Right renal pelvis (tissue), 4 donors: ENCODE measurements at places on chromosomes 6 and 20.

GRCh38 chr6:55528624-55529023, 50.4 kb downstream of the HMGCLL1 start:
- DNase-seq, result no peak

DNA sequence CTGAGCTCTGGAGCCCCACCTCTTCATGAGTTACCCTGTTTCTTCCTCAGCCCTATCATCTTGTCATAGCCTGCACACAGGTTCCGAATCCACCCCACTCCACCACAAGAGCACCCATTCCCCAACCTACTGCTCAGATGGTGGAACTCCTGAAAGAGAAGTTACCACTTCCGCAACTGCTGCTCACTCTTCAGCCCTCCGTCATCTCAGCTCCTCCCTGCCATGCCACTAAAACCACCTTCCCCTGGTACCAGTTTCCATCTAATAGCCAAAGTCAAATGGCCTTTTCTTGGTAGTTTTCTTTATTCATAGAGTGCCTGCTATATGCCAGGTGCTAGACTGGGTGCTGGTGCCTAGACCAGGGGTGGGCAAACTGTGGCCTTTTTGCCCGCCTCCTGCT, 3.9 kb downstream of the RAB22A start:
- DNase-seq, result no peak

- no peak for DNase-seq
Observed at GRCh38 chr6:109325400-109325801, 56.9 kb downstream of the CD164 start.

GRCh38 chr6:41644297-41644879, 6.1 kb downstream of the MDFI start:
- DNase-seq, result no peak
